Karpas-422 (cell line): ENCODE measurements at places on chromosomes 6 and 20. TPM values are rescaled to one million over a fixed set of nuclear protein-coding genes. Genes with fewer than 3 reads are reported as not detected.
A peak's percentile ranks its signal among the peaks of the same experiment; 100 is the strongest.

DNA sequence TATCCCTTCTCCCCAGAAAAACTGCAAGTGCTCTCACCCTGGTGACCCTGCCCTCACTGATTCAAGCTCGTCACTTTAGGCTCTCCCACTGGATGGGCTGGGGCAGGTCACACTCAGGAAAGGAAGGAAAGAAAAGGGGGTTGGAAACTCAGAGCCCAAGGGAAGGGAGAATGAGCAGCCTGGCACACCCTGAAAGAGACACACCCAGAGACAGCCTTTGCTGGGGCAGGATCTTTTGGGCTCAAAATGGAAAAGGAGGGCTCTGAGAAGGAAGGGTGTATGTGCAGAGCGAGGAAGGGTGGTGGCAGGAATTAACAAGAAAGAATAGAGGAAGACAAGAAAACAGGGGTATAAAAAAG is 2.5 kb downstream of the PPP1R18 start:
- DNase-seq: peak; percentile 56

- no peak for DNase-seq
These were observed 36.5 kb downstream of the GJA10 start for GRCh38 chr6:89930789-89931188.

- DNase-seq: no peak
These were observed 531.1 kb downstream of the LMBRD1 start for GRCh38 chr6:69265706-69266105.

The NELFE gene
- 56.3 and 146 TPM in 2 replicates for total RNA-seq

The CAGE1 gene
- total RNA-seq: not detected in 2 replicates

The EYA4 gene
- total RNA-seq: not detected in 2 replicates

GRCh38 chr6:160959726-160960435 is 31.7 kb upstream of the MAP3K4 start:
- DNase-seq: no peak

DNA sequence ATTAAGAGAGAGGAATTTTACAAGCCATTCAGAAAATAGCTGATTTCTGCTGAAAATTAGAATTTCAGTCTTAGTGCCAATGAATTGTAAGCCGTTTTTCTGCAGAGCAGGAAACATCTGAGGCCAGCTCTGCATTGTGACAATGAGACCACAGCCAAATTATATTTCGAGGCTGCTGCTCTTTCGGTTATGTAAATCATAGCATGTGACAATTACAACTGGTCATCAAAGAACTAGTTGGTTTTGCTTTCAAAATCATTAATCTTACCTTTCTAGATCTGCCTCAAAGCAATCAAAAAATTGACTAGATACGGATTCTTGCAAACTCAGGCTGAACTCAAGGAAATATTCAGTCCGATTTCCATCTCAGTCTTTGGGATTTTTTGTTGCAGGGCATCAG is 33.4 kb upstream of the INSM1 start:
- DNase-seq: peak; percentile 53

DNA sequence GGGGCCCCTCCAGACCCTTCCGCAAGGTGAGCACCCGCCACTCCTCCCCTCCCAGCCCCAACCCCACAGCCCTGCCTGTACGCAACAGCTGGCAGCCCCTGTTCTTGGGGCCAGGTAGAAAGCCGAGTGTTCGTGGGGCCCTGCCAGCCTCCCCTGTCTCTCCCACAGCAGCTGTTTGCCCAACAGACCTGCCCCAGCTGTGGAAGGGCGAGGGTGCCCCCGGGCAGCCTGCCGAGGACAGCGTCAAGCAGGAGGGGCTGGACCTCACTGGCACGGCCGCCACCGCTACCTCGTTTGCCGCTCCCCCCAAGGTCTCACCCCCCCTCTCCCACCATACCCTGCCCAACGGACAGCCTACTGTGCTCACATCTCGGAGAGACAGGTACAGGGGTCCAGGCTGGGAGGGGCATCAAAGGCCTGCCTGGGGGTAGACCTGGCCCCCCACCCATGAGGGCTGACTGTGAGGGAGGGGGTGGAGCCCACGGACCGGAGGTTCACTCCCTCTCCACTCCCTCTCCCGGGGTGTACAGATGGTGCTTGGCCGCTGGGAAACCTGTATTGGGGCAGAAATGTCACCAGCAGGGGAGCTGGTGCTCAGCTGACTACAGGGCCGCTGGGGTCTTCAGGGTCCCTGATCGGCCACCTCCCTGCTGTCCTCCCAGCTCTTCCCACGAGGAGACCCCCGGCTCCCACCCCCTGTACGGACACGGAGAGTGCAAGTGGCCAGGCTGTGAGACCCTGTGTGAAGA is 41.1 kb downstream of the FOXP4 start:
- no peak for DNase-seq

DNA sequence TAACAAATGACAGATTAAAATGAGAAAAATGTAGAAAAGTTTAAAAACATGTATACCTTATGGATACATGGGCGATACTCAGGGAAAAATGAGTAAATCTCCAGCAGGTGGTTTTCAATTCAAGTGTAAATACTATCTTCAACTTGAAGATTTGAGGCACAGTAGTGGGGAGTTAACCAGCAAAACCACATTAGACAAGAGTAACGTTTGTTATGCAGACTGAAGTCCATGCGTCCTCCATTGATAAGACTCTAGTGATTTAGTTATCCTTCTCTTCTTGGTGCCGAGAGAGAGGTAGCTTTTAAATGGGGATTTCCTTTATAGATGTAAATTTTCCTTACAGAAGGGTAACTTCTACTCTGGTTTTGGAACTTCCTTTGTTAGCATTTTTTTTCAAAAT is 28.1 kb downstream of the PCMTD2 start:
- no peak for DNase-seq

The THEMIS gene
- total RNA-seq: not detected in 2 replicates

The TRIM10 gene
- total RNA-seq: not detected in 2 replicates
